ENCODE measurements at places on chromosomes 7 and 10.

- no peak for DNase-seq
These were observed 66.5 kb downstream of the SHH start for GRCh38 chr7:155745737-155746136.

DNA sequence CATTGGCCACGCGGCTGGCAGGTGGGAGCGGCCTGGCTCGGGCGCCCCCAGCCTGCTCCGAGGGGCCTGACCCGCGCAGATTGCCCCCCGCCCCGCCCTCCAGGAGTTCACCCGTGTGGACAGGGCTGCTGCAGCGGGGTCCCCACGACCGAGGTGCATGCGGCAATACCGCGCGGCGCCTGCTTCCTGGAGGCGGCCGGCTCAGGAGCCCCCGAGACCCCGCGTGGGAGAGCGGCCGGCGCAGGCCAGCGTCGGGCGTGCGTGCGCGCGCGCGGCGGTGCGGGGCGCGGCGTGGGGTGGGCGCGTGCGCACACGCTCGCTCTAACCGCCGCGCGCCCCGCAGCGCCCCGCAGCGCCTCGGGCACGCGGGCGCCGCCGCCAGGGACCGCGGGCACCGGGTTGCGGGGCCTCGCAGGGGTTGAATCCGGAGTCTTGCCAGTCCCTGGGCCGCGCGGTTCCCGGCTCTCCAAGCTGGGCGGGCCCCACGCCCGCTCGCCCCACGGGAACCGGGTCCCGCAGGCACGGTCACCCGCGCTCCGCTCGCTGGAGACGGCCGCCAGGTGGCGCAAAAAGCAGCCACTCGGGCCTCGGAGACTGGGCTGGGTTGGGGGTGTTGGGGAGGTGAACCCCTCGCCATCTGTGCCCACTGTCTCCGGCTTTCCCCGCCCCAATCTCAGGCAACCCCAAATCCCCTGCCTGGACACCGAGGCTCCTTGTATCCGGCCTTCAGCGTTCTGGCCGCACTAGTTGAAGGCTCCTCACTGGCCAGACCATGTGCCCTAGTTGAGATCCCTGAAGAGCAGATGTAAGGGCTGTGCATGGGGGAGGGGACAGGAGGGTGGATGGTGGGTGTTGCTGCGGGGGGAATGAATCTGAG lies 1.3 kb upstream of the ACHE start:
- no peak for DNase-seq

DNA sequence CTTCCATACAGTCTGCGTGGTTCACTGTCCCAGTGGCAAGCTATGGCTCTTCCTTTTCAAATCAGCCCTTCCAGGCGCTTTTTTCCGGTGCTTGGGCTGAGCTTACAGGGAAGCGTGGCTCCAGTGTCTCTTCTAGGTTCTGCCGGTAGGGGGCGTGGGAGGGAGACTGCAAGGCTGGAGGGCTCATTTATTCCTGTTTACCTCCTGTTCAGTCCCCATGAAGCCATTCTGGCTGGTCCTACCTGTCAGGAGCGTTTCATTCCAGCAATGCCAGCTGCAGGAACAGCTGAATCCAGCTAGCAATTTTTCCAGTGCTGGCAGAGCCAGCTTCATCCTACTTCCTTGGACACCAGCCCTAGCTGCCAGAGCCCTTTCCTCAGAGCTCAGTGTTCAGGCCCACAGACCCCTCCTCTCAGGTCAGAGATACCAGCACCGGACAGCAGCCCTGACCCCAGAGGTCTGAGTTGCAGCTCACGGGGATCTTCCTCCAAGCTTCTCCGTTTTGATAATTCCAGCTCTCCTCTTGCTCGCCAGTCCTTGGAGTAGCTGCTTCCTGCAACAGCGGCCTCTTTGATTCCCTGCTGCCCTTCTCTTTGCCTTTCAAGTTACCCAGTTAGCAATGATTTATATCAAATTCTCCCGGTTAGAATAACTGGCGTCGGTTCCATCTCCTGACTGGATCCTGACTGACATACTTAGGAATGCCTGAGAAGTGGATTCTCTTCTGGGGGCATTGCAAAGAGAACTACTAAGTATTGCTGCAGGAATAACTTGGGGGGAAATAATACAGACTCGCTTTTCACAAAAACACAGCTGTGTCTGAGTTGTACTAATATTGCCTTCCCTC lies 129.8 kb downstream of the FRMD4A start:
- DNase-seq, result no peak

GRCh38 chr10:31215052-31215451 lies 104.0 kb upstream of the ZEB1 start:
- DNase-seq, result no peak

GRCh38 chr7:1409555-1409954 lies 49.7 kb downstream of the MICALL2 start:
- no peak for DNase-seq

- no peak for DNase-seq
These were observed 19.5 kb downstream of the KCNH2 start for GRCh38 chr7:150958597-150958996.

GRCh38 chr7:65004575-65004974 lies 1.9 kb downstream of the ERV3-1 start:
- no peak for DNase-seq

GRCh38 chr10:75788394-75789205 lies 357.2 kb downstream of the LRMDA start:
- no peak for DNase-seq

DNA sequence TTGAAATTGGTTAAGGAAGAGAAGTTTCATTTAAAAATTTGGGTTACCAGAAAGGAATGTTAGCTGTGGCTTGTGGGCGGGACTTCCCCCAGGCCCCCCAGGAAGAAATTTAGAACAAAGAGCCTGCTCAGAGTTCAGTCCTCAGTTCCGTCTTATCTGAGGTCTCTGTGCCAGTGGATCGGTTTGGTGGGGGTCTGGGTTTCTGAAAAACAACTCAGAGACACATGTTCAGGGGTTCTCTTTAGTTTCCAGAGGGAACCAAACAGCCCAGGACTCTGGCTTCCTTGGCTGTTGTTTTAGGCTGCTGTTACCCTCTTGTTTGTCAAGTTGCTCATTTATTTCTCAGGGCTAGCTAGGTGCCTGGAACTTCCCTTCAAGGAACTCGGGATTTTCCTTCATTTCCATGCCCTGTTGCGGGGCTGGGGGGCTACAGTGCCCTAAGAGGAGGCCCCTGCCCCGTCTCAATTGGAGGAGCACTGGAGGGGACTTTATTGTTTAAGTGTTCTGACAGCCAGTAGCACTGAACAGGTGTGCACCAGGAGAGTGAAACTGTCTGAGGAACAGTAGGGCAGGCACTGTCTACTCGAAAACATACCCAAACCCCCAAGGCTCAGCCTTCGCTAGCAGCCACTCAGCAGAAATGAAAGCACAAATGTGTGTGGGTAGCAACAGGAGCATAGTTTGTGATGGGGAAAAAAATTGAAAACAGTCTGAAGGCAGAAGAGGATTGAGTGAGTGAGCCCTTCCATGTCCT lies 59.9 kb downstream of the ALOX5 start:
- DNase-seq, result no peak

- no peak for DNase-seq
These were observed 96.8 kb downstream of the MYOF start for GRCh38 chr10:93385345-93385744.

DNA sequence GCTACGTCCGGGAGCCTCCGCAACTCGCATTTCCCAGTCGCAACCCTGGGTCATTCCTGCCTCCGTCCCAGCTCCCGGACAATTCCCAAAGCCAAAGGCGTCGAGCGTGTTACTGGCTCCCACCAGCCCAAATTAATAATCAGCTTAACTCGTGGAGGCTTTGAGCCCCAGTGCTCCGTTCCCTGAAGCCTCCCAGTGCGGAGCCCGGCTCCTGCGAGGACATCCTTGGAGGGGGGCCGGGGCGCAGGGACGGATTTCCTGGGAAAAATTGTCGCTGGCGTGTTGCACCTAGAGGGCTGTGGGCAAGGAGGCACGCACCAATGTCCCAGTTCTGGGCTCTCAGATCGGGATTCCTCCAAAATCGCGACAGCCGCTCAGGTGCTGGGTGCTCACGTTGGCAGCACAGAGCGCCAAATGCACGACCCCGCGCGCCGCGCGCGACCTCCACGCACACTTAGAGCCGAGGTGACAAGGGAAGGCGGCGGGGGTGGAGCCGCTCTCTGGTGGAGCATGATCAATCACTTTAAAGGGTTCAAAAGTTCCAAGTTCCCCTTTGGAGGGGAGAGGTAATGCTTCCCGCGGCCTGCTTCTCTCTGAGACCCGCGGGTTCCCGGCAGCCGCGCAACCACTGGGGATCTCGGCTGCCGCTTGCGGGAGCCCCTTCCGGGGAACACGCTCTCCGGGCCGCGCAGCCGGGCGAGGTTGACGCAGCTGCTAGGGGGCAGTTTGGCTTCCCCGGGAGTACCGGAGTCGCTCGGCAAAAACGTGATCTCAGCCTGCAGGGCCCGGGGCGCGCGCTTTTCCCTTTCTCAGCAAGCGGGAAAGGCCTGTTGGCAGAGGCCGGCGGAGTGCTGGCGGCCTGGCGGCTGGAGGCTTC lies 25.5 kb downstream of the SKIDA1 start:
- no peak for DNase-seq

DNA sequence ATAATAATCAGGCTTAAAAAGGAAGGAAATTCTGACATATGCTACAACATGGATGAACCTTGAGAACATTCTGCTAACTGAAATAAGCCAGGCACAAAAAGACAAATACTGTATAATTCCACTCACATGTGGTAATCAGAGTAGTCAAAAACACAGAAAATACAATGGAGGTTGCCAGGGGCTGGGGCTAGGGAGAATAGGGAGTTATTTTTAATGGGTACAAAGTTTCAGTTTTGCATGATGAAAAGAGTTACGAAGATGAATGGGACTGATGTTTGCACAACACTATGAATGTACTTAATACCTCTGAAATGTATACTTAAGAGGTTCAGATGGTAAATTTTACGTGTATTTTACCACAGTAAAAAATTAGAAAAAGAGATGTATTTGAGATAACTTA lies 145.6 kb downstream of the DOCK4 start:
- no peak for DNase-seq

- no peak for DNase-seq
These were observed 82.3 kb downstream of the ZNF503 start for GRCh38 chr10:75319274-75319673.

- DNase-seq, result no peak
These were observed 29.0 kb upstream of the CCNY start for GRCh38 chr10:35307297-35307696.

- peak; percentile 40 for DNase-seq
These were observed 212.8 kb downstream of the MAD1L1 start for GRCh38 chr7:2019711-2020511.

DNA sequence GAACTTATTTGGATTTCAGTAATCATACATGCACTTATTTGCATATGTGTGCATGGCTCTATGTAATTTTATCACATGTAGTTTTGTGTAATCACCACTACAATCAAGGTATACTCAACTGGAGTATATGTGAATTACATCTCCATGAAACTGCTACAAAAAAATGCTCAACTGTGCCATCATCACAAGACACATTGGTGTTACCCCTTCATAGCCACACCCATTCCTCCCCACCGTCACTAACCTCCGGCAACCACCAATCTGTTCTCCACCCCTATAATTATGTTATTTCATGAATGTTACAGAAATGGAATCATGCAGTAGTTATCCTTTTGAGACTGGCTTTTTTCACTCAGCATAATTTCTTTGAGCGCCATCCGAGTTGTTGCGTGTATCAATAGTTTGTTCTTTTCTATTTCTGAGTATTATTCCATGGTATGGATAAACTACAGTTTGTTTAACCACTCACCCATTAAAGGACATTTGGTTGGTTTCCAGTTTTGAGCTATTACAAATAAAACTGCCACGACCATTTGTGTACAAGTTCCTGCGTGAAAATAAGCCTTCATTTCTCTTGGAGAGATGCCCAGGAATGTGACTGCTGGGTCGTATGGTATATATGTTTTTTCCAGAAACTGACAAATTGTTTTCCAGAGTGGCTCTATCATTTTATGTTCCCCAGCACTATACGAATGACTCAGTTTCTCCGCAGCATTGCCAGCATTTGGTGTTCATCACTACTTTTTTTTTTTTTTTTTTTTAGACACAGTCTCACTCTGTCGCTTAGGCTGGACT lies 11.3 kb upstream of the SMO start:
- no peak for DNase-seq

DNA sequence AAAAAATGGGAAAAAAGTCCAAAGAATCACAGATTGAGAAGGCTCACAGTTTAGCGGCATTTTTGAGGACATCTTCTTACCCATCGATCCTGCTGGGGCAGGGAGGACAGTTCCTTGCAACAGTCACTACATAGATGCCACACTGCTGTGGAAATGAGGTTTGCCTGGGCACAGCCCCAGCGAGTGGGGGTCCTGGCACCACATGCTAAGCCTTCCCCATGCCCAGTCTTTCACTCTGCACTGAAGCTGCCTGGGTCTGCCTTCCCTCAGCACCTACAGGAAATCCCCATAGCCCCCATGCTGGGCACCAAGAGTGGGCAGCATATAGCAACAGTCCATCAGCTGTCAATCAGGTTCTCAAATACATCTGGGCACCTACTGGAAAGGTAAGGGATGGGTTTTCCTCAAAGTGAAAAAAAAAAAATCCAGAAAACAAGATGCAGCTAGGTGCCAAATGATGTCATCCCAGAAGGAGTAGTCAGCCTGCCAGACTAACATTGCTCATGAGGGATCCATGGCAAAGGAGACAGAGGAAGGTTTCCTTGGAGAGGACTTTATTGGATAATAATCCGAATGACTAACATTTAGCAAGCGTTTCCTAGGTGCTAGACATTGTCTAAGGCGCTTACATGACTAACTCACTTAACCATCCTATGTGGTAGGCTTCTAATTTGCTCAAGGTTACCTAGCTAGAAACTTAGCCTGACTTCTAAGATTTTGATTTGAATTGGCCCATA lies 125.7 kb upstream of the CXCL12 start:
- DNase-seq, result no peak

GRCh38 chr10:100315615-100316014 lies 14.4 kb downstream of the PKD2L1 start:
- DNase-seq, result no peak

DNA sequence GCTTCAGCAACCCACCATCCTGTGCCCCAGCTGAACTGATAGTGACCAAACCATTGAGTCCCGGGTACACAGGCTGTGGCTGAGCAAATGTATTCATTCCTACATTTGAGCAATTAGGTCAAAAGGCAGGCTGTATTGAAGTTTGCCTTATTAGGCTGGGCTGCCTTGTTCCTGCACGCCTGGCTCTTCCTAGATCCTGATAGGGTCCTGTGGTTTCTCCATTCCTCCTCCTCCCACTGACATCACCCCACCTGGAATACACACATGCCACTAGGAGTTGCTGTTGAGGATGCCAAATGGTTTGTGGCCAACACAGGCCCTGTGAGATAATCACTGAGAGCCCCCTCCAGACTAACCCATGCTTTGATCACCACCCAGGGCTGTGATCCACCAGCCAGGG lies 66.4 kb upstream of the FGFR2 start:
- DNase-seq, result no peak
